ENCODE measurements at places on chromosomes 6 and 20.
A peak's percentile ranks its signal among the peaks of the same experiment; 100 is the strongest.

GRCh38 chr20:54107600-54108325, 37.4 kb upstream of the BCAS1 start:
- no peak for DNase-seq

GRCh38 chr6:35419961-35420360, 32.2 kb upstream of the FANCE start:
- DNase-seq: no peak

DNA sequence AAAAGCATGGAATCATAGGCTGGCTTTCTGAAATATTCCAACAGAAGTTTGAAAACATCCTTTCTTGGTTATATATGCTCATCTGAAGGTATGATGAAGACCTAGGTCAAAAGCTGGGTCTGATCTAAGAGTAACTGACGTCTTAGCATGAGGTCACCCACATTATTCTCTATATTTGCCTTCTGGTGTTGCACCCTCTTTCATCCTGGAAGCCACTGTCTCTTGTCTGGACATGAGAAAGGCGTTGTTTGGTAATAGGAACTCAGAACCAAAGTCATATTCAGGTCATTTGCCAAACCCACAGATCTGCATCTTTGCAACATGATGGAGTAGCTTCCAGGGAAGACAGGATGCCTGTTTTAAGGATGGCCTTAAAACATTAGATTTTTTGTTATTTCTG, 17.6 kb downstream of the GABRR1 start:
- DNase-seq: no peak

- DNase-seq: no peak
Measured at GRCh38 chr20:23086931-23087411, 847 bp upstream of the CD93 start.

DNA sequence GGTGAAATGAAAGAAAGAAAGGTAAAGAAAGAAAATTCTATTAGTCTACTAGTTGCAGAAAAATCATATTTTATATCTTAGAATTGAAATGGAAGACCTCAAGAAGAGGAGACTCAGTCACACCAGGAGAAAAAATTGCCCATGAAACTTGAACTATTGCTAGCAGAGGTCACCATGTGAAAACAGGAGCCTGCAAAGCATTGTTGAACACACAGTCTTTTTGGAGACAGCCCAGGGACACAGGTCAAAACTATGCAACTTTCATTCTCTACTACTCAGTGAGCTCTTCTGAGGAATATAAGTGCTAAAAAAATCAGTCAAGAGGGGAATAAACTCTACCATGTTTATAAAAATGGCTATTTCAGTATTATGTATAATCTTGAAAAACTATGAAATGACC, 89.8 kb upstream of the TENT5A start:
- no peak for DNase-seq

DNA sequence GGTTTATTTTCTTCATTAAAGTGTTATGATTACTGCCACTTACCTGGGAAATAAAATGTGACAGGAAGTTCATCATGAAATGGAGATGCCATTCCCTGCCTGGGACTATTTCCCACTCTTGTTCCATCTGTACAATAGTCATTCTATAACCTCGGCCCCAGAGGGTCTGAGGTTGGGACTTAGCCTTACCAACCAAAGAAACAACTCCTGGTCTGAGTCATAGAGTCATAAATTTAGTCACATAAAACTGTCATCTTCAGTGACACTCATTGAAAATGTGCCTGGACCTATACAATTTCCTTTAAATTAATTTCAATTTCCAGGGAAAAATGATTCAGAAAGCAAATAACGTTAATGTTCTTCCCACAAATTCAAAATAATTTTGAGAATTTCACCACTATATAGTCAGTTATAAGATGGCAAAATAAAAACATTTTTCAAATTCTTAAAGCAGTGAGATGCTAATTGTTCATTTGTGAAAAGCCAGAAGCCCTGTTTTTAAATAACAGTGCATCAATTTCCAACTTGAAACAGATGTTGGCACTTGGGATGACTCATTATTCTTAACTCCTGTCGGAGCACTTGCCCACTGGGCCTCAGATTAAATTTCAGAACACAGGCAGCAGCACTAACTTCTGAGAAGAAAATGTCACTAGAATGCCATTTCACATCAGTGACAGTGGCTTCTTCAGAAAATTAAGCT, 201.2 kb upstream of the SMLR1 start:
- no peak for DNase-seq

DNA sequence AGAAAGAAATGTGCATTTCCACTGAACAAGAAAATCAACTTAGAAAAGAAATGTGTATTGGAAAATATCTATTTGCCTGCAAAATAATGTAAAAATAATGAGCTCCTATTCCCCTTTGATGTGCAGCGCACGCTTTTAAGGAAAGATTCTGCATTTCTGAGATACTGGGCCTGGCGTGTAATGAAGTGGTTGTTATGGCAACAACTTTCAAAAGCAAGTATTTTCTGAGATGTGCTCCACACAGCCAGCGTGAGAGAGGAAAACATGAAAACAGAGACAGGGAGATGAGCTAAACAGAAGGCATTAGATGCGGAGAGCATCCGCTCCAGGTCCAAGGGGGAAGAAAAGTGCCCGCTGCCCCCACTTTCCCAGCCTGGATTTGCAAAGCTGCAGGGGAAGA, 39.1 kb upstream of the GTSF1L start:
- DNase-seq: no peak

DNA sequence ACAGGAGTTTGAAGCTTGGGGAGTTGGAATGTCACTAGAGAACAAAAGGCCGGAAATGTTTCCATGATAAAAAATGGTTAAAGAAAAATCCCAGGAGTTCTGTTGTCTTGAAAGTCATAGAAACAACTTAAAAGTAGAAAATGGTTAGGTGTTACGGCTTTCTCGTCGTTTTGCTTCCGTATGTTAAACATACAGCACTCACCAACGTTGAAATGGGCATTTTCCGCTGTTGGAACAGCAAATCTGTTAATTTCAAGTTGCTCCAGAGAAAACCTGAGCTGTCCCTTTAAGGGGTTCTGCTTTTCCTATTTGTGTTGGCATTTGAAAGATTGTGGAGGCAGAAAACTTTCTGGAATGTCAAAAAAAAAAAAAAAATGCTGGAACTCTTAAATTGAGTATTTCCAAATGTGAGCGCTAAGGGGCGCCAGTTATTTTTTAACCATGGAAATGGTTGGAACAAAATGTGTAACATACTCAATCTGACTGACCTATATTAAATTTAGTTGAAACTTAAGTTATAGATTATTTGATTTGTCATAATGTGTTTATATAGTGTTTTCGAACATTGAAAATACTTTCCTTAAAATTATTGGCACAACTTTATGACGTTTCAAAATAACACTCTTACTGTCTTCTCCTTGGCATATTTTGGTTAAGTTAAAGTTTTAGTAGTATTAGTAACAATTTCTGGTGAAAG, 2.2 kb downstream of the QKI start:
- peak; percentile 71 for DNase-seq

DNA sequence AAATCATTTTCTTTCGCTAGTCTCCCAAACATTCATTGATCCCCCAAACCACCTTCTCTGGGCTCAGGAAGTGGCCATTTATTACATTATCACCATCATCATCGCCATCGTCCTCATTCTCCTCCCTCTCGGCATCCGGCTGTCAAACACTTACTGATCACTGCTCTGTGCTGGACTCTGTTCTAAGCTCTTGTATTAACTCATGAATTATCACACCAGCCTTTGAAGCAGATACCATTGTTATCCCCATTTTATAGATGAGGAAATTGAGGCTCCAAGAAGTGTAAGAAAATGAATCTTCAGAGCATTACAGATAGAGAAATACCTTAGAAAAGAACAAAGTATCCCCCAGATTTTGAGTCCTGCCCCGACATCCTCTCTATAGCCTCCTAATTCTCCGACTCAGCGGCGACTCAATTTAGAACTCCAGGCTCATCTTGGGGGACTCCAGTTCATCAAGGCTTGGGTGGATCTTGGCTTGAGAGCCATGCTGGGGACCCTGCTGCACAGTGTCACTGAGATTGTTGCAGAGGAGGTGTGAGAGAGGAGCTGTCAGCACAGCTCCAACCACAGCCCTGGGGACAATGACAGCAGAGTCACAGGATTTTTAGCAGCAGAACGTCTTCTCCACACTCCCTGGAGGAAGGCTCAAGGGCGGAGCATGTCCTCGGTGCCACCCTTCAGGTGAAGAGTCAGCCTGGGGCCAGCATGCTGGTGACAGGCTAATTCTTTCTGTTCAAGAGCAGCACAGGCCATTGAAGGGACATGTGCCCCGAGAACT, 6.6 kb upstream of the EEF1E1 start:
- no peak for DNase-seq

DNA sequence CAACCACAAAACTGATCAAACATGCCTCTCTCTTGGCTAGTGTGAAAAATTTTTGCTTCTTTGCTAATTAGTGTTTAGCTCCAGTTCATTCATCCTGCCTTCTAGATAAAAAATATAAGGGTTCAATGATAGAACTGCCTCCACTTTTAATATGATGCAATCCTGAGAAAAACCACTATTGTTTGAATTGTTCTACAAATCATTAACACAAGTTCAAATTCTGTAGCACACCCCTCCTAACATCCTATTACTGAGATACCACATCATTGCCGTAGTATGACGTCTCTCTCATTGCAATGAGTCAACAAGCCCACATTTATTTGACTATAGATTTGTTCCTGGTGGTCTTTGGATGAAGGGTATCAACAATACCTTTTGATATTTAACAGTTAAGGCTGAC, 365.8 kb upstream of the OPRM1 start:
- no peak for DNase-seq

DNA sequence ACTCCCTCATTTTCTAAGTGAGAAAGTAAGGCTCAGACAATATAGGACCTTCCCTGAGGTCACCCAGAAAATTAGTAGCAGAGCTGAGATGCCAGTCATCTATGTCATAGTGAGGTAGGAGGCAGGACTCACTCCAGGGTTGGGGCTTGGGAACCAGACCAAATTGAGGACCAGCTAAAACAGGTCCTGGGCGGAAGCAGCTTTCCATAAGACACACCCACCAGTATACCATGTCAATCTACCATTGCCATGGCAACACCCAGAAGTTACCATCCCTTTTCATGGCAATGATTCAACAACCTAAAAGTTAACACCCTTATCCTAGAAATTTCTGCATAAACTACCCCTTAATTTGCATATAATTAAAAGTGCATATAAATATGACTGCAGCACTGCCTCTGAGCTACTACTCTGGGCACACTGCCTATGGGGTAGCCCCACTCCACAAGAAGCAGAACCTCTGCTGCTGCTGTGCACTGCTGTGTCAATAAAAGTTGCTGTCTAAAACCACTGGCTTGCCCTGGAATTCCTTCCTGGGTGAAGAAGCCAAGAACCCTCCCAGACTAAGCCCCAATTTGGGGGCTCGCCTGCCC, 30.3 kb upstream of the OCSTAMP start:
- DNase-seq: no peak

- no peak for DNase-seq
Measured at GRCh38 chr20:7696311-7696710, 243.9 kb downstream of the HAO1 start.

- no peak for DNase-seq
Measured at GRCh38 chr6:68637071-68637470, 2.0 kb downstream of the ADGRB3 start.

DNA sequence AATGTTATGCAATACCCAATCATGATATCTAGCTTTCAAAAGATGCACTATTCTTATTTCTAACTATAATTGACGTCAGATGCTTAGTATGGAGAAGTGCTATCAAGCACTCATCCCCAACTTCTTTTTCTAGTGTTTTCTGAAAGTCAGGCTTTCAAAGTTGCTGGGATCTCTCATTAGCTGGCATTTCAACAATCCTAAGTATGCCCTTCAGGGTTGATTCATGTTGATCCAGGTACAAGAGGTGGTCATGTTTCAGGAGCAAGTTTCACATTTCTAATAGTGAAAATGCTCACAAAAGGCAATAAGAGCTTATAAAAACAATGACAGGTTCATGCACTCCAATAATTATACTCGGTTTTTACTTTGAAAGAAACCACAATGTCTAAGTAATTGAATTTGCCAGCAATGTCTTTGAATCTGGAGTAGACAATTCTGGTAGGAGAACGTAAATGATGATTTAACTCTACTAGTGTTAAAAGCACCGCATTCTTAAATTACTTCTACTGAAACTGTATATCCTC, 193.7 kb upstream of the KHDRBS2 start:
- no peak for DNase-seq

- DNase-seq: no peak
Measured at GRCh38 chr20:34435589-34435988, 72.5 kb downstream of the ITCH start.

GRCh38 chr20:10619427-10619826, 54.4 kb downstream of the JAG1 start:
- no peak for DNase-seq

DNA sequence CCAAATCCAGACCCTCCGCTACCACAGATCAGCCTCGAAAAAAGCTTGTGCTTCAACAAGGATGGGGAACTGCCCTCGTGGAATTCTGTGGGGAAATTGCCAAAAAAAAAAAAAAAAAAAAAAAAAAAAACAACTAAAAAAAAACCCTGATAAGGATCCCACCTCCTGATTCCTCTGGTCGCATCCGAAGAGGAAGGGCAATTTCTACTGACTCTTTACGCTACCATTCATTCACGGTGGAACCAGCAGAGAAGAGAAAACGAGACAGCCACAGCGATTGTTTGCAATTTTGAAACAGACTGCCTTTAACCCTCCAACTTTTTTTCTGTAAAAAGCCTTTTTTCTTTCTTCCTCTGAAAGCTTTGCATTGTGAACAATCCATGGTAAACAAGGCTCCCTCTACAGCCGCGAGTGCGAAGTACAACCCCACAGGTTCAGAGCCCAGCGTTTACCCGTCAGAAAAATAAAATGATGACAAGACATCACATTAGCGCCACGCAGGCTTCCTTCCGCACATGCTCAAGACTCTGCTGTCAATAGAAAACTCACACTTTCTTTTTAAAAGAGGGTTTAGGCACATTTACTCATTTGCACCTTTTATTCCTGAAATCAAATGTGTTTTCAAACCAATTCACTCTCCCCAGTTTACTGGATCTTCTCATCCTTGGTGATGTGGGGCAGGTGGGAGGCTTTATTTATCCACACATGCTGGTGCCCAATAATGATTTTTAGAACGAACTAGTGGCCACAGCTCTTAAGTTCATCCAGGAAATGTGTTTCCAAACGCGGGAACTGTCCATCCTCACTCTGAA, 100.0 kb downstream of the NOL4L start:
- peak; percentile 91 for DNase-seq

GRCh38 chr20:1707588-1708449, 50.2 kb upstream of the SIRPG start:
- DNase-seq: no peak

DNA sequence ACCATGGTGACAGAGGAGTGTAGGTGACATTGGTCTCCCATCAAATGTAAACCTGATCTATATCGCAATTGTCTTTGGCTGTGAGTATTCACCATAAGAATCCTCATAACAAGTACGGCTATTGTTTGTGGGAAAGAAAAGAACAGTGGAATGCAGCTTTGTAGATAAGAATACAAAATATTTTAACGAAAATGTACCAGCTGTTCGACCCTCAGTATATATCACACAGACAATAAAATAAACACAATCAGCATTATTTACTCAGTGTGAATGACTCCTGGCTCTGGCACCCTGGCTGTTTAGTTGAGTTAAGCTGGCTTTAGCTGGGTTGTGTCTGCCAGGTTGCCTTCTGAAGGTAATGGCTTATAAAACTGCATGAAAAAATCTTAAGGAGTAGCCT, 43.4 kb downstream of the SNRNP48 start:
- DNase-seq: no peak

GRCh38 chr20:1327241-1327653, 1.7 kb downstream of the SDCBP2 start:
- peak; percentile 42 for DNase-seq

- peak; percentile 15 for DNase-seq
Measured at GRCh38 chr6:104788400-104788799, 71.3 kb downstream of the HACE1 start.

- peak; percentile 81 for DNase-seq
Measured at GRCh38 chr6:160462551-160463109, 114.5 kb downstream of the SLC22A3 start.
